ENCODE measurements at places on chromosomes 3 and 15.

DNA sequence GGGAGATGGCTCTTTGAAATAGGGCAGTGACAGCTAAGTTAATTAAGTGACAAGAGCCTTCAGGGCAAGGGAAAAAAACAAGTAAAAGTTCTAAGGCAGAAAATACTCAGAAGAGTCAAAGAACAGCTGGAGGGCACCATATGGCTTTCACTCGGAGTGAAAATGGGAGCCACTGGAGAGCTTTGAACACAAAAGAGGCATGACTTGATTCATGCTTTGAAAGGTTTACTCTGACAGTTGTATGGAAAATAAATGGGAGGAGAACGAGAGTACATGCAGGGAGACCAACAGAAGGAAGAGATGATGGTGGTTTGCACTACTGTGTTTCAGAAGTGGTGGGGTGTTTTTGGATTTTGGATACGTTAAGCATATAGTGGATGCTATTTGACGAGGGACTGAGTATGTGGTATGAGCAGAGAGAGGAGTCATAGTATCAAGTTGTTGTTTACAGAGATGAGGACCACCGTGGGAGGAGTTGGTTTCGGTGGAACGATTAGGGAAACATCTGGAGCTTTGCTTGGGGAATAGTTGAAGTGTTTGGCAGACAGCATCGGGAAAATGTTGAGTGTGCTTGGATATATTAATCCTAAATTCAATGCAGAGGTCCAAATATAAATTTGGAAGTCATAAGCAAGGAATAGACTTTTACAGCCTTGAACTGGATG, 411.5 kb downstream of the GABRG3 start:
- DNase-seq = no peak

DNA sequence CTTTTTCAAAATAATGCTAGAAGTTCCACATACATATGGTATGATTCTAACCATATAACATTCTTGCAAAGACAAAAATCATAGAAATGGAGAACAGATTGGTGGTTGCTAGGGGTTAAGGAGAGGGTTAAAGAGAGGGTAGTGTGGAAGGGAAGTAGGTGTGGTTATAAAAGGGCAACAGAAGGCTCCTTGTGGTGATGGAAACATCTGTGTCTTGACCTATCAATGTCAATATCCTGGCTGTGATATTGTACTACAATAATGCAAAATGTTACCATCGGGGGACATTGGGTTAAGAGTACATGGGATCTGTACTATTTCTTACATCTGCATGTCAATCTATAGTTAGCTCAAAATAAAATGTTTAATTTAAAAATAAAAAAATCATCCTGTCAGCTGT, 67.8 kb upstream of the FSIP1 start:
- DNase-seq = no peak

- no peak for DNase-seq
These were observed 238.4 kb upstream of the TBC1D5 start for GRCh38 chr3:17980863-17981262.

DNA sequence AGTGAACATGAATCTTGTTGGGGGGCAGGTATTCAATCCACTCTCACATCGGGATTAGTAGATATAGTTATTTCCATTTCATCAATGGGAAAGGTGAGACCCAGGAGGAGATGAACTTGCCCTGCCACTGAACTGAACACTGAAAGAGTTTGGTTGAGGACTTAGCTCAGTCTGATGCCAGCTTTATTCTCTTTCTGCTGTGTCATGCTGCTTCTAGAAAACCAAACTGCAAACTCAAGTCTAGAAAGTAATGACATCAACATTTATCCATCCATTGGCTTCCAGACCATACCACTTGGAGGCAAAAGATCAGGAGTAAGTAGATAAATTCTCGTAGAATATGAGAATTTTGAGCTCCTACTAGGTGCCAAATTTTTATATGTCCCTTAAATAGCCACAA, 288.0 kb upstream of the CTNNB1 start:
- DNase-seq = no peak
